ENCODE measurements at places on chromosomes 5 and 9.

DNA sequence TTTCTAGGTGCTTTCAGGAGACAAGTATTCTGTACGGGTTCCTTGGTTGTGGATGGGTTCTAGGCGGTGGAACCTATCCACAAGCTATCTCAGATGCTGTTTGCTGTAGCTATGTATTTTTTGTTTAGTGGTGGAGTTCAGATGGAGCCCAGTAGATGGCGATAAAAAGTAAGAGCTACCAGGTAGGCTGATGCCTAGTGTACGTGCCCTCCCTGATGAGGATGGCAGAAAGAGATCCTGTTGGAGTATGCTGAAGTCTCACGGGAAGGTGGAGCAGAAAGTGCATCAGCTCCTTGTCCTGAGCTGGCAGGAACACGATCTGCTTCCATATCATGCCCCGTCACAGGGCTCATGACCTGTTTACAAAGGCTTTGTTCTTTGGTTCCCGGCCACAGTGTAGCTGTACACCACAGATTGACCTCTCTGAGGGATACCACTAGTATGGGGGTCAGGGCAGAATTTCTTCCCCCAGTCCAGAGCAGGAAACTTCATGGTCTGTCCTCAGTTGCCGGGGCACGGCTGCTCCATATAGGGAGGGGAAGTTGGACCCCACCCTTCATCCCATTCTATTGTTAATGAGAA, 12.6 kb upstream of the UGT3A2 start:
- peak; percentile 84 for ATAC-seq

- ATAC-seq: peak; percentile 36
Observed at GRCh38 chr9:122808141-122808540, 8.2 kb downstream of the OR1K1 start.

GRCh38 chr5:17663182-17663581, 28.9 kb downstream of the TAF11L14 start:
- ATAC-seq: no peak

DNA sequence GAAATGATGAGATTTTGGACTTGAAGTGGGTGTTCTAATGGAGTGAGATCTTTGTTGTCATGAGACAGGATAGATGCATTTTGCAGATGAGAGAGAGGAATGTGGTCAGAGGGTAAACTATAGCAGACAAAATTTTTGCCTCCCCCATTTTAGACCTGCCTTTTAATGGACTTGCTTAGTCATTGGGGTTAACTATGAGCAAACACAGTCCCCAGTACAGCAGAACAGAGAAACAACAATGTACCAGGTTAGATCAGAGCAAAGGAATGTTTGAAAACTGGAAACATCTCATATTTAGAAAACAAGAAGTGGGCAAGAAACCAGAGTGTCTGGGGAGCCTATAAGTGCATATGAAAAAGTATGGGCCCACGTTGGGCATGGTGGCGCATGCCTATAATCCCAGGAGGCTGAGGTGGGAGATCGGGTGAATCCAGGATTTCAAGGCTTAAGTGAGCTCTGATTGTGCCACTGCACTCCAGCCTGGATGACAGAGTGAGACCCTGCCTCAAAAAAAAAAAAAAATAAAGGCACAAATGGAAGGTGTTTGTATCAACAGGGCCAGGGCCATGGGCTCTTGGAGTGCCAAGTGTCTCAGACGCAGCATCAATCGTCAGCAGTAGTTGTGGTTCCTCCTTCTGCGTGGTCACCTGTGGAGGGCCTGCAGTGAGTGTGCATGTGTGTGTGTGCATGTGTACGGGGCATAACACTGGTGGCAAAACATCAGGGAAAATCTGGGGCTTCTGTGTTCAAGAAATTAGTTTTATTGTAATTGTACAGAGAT, 214.4 kb upstream of the S1PR3 start:
- no peak for ATAC-seq

DNA sequence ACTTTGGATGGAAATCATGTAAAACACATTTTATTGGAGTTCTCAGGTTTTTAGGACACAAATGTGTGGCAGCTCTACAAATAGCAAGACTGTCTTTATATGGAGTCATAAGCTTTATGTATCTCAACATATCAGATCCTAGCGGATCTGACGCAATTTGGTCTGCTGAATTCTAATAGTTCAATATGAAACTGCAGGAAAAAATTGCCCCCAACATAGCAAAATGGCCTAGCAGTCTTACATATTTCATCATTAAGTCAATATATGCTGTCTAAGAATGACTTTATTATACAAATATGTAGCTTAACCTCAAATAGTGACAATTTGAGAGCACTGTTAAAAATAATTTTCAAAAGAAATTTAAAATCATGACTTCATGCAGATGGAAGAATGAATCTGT, 244.3 kb downstream of the TAF11L14 start:
- no peak for ATAC-seq

GRCh38 chr5:66779528-66779927, 183.3 kb downstream of the MAST4 start:
- no peak for ATAC-seq

- ATAC-seq: no peak
Observed at GRCh38 chr5:131563434-131564228, 71.4 kb downstream of the RAPGEF6 start.
